ENCODE measurements at places on chromosomes 4 and X. TPM values are rescaled to one million over a fixed set of nuclear protein-coding genes. Genes with fewer than 3 reads are reported as not detected.

The PITX2 gene
- 18.3 TPM for total RNA-seq

The DCAF4L1 gene
- total RNA-seq, result not detected

DNA sequence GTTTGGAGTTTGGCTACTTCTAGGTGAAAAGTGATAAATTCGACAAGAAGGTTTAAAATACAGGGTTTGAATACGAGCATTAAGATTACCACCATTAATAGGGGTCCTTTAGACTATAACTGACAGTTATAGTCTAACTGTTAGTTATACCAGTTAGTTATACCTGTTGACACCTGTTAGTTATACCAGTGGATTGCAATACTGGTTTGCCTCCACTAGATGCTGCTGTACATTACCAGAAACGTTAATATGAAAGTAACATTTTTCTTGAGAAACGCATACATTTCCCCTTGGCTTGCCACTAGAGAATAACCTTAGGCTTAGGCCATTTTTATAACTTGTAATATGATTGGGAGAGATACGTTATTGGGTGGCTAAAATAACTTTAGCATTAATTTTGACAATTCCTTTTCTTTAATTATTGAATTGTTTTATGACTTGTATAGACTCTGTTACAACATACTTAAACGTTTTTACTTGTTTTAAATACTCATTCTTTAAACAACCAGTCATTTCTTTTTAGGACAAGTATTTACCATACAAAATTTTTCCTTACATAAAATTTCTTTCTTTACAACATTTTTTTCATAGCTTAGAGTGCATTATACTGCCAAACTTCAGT is 911.2 kb downstream of the FSTL5 start:
- DNase-seq, result peak; percentile 33

DNA sequence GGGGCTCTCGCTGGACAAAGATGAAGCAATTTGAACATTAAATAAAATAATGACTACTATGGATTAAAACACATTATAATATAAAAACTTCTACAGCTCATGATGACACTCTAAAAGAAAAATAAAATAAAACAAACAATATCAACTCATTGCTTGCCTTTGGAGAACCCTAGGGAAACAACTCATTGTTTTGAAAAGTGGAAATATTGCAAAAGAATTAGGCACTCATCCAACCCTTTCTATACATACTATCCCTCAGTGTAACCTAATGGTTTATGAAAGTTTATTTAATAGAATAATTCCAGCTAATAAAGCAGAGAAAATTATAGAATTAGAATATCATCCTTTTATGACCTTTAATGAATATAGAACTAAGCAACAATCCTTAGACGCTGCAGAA is 718 bp downstream of the RAB40A start:
- DNase-seq, result no peak

DNA sequence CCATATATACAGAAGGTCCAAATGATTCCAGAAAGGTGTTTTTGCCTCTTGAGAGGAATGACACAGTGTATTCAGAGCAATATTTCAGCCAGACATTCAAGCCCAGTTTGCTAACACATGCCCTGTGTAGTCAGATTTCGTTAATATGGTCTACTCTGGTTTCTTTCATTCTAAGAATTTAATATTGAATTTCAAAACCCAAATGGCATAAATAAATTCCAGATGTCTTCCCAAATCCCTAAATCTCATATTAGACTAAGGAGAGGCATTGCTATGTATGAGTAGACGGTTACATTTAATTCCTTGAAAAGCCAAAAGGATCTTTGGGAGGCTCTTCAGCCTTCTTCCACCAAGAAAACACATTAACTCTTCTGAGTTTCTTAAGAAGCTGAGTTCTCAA is 66.3 kb upstream of the C1QTNF7 start:
- DNase-seq, result no peak

DNA sequence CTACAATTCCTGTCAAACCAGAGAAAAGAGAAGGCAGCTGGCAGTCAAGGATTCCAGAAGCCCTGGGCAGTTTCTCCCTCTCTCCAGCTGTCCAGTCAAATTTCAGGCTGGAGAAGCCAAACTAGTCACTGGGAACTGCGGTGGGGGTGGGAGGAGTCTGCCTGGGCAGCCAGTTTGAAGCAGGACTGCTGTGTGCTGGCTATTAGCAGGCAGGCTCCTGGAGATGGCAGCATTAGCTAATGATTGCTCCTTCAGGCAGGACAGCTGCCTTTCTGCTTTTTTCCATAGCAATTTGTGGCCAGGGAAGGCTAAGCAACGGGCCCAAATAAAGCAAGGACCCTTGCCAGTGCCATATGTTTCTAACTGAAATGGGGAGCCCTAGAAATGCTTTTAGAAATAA is 44.7 kb upstream of the FGF13 start:
- DNase-seq, result peak; percentile 17

DNA sequence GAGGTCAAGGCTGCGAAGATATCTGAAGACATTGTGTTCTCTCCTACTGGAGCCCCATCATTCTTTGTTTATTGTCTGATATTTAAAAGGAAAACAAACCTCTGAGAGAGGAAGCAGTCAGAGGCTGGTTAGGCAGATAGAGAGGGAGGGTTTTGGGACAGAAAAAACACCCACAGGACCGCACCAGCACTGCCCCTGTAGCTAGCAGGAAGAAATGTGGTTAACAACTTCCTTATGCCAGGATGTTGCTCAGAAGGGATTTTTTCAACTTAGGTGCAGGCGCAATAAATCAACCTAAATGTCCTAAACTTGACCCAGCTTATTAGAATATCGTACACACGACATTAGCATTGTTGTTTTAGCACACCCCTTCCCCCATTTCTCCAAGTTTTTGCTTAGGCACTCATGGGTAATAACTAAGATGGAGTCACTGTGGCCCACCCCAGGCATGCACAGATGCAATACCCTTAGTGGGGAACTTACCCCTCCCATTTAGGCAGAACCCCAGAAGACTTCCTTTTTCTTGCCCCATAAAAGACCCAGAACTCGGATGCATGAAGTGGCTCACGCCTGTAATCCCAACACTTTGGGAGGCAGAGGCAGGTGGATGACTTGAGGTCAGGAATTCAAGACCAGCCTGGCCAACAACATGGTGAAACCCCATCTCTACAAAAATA is 2.8 kb upstream of the ZNF718 start:
- no peak for DNase-seq

All from A172 (cell line).